ENCODE measurements at places on chromosomes 16 and 17.
A peak's percentile ranks its signal among the peaks of the same experiment; 100 is the strongest.

DNA sequence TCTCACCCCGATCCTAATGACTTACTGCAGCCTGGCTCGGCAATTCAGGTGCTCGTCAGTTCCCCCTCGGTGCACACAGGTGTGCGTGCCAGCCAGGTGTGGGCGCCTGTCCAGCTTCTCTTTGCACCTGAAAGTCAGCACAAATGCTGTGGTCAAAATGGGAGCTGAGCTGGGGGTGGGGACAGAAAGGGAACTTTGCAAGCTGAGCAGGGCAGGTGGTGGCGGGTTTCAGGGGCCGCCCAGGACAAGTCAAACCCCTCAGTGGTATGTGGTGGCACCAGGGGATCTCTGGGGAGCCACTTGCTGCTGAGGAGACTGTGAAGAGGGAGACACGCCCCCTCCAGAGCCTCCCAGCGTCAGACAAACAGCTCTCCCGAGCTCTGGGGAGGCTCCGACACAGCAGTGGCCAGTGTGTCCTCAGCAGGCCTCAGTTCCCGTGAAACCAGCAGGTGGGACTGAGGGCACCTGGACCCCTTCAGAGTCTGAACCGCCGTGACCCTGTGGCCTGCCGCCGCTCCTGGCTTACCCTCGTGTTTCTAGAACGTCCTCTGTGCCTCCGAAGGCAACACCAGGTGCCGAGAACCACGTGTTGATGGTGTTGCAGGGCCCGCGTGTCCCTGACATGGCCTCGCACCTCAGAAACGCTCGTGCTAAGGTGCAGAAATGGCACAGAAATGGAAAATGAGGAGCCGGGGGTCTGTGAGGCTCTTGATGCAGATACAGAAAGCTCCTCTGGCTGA, 233.5 kb upstream of the TNRC6C start:
- no peak for DNase-seq

- DNase-seq: no peak
Observed at GRCh38 chr16:47058295-47059086, 85.0 kb upstream of the DNAJA2 start.

DNA sequence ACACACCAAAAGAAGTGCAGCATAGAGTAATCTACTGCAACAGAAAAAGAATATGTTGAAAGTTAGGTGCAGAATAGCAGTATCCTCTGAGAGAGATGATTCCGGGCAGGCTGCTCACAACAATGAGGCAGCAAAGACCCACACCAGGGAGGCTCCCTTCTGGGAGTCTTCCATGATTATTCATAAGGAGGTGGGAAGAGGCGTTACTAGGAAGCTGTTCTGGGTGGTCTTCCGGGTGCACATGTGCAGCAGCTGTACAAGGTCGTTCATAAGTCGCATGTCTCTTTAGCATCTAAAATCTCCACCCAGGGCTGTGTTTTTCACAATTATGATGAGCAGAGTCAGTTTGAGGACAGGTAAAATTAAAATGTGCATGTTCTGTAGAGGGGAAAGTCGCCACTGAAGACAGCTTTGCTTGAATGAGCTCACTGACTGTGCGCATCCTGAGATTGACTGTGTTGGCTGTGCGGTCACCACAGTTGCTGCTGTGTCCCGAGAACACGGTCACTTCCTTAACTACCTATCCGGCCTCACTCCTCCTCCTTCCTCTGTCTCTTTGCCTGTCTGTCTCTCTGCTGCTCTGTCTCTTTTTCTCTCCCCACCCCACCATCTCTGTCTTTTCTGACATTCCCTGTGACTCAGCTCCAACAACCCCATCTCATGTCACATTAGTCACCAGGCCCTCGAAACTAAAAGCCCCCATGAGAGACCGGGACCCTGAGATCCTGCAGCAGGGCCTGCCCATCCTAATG, 125.5 kb upstream of the HSBP1 start:
- DNase-seq: no peak

GRCh38 chr16:68992521-68992920, 112.9 kb upstream of the HAS3 start:
- no peak for DNase-seq

DNA sequence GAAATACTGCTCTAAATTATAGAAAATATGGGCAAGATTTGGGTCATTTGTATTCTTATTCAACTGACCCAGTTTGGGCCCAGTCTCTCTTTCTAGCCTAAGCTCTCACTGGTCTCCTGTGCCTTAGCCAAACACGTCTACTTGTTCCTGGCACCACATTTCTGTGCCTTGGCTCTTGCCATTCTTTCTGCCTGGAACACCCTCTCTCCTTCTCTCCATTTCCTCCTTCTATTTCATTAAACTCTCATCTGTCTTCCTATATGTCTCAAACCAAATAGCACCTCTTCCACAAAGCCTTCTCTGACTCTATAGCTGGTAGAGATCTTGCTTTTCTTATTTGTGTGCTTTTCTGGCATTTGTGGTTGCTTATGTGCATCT, 37.7 kb upstream of the NUFIP2 start:
- peak; percentile 22 for DNase-seq
